ENCODE measurements at places on chromosomes 1 and 21.

DNA sequence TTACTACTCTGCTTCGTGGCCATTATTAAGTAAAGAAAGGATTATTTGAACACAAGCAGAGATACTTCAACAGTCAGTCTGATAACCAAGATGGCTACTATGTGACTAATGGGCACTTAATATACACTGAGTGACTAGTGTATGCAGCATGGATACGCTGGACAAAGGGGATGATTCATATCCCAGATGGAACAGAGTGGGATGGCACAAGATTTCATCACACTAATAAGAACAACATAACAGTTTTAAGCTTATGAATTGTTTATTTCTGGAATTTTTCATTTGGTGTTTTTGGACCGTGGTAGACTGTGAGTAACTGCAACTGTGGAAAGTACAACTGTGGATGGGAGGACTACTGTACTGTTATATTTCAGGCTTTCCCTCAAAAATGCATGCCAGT lies 9.4 kb downstream of the ZCCHC17 start:
- DNase-seq, result no peak

DNA sequence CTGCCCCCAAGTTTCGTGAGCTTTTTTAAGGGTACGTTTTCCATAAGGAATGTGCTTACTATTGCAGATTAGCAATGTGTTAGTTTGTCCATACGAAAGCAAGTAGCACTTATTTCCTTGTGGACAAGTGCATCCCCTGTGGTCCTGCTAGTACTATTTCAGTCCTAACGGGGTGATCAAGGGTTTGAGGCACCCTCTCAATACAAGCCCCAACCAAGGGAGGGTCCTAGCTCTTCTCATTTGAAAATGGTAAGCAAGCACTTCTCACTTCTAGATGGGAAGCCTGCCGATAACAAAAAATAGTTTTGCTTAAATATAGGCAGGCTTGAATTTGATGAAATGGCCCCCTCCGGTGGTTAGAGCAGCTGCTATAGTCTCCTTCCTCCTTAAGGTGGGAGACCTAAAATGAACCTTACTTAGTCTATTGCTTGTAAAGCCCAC lies 64.0 kb upstream of the HMCN1 start:
- DNase-seq, result peak; percentile 15

- DNase-seq, result no peak
Measured at GRCh38 chr1:230127105-230128054, 60.3 kb downstream of the GALNT2 start.

- DNase-seq, result no peak
Measured at GRCh38 chr21:20452935-20453334, 545.3 kb upstream of the NCAM2 start.

GRCh38 chr1:105137543-105138457 lies 1388.1 kb downstream of the AMY1C start:
- DNase-seq, result no peak

GRCh38 chr1:113217447-113218208 lies 144.6 kb downstream of the LRIG2 start:
- DNase-seq, result no peak

- no peak for DNase-seq
Measured at GRCh38 chr1:25477448-25478034, 46.8 kb downstream of the MACO1 start.

DNA sequence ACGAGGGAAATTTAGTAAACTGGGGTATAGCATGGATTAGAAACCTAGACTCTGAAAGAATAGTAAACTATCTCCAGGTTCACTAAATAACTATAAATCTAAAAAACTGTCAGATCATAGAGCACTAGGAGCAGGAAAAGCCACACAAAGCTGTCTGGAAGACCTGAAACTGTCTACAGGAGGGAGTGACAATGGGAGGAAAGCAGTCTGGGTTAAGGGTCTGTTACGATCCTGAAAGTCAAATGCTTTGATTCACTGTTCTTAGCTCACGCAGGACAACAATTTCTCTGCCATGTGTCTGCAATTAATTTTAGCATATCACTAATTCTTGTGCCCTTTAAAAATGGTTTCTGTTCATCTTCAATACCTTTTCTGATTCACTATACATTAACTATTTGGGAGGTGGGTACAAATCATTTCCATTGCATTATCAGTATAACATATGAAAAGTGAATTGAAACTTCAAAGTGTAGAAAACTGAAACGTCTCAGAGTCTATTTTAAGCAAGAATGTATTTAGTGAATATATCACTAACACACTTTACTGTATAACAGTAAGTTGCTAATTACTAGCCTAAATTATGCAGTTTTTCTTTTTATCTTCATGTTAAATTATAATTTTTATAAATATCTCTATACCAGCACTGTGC lies 18.4 kb downstream of the CEP170 start:
- no peak for DNase-seq

GRCh38 chr1:182602935-182603645 lies 1.1 kb downstream of the RGS16 start:
- DNase-seq, result no peak

DNA sequence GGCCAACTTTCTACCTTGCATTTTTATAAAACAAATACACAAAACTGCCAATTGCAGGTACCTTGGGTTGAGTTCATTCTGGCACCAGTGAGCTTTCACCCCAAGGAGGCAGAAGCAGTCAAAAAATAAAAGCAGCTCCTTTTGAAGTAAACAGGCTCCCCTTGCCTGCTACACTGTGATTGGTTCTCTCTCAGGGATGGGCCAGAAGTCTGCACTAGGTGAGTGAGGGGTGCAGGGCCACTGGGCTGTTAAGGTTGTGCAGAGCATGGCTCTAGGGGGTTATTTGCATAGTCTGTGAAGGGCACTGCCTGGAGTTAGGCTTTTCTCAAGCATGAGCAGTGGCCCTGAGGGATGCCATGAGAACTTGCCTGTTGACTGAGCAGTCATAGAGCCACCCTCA lies 39.1 kb downstream of the AKNAD1 start:
- no peak for DNase-seq

GRCh38 chr1:44628962-44629756 lies 45.1 kb downstream of the TMEM53 start:
- DNase-seq, result no peak

DNA sequence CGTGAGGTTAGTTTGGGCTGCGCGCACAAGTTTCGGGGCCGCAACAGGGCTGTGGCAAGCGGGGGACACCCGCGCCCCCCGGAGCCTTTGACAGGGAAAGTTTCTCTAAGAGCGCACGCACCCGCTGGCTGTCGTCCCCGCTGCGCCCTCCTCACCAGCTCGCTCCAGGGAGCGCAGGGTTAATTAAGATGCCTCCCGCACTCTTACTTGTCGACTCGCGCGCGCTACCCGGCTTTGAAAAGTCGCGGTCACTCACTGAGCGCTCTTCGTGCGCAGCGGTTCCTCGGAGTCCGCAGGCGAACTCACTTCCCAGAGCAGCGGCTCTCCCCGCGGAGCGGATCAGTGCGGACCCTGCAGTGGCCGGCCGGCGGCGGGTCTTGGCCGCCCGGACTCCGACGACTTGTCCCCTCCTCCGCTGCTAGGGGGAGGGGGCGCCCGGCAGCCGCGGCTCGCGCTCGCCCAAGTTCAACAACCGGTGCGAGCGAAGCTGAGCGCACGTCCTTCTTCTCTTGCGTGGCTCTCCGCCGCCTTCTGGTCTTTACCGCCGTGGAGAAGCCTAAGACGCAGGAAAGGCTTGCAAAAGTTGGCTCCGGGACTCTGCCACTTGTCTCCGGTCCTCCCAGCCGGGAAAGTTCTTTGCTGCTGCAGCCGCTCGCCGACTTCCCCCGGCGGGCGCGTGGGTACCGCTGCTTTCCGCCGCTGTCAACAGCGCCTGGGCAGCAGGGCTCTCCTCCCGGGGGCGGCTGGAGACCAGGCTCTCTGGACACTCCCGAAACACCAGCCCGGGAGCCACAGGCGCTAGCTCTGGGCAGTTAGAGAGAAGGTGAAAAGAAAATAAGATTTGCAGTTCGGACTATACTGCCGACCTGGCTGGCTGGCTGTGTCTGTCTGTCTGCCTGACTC lies 506 bp downstream of the JUN start:
- peak; percentile 8 for DNase-seq

DNA sequence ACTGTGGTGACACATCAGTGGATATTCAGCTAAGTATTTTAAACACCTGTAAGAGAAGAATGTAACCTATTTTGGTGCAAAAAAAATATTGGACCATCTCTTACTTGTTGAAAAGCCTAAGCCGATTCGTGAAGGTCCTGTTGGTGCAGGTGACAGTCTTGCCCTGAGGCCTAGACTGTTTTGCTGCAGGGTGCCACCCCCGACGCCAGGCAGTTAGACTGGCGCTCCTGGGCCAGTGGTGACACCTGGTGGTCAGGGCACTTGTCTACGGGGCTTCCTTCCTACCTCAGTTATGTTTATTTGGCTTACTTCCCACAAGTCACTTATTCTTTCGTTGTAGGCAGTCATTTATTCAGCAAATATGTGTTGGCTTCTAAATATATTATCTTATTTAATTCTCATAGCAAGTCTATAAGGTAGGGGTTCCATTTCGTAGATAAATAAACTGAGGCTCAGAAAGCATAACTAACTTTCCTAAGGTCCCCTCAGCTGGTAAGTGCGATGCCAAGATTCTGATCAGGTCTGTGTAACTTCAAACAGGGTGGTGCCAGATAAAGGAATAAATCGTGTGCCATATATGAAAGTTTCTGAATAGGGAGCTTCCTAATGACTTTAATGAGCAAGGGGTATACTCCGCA lies 1.9 kb downstream of the EEIG2 start:
- DNase-seq, result peak; percentile 52

DNA sequence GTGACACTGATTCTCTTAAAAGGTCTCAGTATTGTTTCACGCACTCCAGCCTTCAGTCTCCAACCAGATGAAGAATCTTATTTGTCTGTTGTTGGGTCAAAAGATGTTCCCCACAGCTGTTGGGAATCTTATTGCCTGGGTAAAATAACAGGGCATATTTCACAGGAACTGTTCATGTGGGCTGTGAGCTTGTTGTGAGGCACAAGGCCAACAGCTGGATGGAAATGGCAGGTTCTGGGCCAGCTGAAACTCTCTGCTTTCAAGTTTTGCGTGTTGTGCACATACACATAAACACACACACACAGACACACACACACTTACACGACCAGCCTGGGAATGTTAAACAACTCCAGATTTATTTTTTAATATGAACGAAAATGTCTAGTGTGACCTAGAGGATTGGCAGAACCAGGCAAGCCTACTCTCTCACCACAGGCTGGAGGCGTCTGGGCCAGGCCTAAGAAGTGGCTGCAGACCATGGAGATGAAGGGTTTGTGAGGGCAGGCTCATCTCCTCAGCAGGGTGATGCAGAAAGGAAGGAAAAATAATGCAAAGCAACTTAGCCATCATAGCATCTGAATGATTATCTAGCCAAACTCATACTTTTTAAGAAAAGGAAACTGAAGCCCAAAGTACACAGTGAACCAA lies 357.0 kb downstream of the TTLL7 start:
- DNase-seq, result no peak

GRCh38 chr1:14217384-14217783 lies 381.1 kb upstream of the KAZN start:
- no peak for DNase-seq

- no peak for DNase-seq
Measured at GRCh38 chr21:31752352-31752751, 20.4 kb upstream of the SCAF4 start.

GRCh38 chr1:236301080-236301957 lies 19.6 kb upstream of the ERO1B start:
- DNase-seq, result no peak

DNA sequence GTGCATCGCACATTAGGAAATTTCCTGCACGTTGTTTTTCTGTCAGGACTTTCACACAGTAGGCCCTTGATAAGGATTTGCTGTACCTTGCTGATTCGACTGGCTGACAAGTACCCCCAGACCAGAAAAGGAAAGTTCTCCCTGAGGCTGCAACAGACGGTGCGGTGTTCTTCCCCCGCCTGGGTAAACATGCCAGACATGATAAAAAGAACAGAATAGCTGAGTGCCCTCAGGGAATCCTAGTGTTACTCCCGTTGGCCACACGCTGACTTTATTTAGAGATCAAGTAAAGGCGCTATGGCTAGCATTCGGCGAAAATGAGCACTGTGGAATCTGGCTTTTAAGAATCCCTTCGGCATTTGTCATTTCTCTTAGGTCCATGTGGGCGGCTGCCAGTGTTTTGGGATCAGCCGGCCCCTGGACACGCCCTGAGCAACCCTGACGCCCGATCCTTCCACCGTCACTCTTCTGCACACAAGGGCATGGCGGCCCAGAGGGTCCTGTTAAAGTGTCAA lies 607.7 kb downstream of the KIF26B start:
- no peak for DNase-seq

DNA sequence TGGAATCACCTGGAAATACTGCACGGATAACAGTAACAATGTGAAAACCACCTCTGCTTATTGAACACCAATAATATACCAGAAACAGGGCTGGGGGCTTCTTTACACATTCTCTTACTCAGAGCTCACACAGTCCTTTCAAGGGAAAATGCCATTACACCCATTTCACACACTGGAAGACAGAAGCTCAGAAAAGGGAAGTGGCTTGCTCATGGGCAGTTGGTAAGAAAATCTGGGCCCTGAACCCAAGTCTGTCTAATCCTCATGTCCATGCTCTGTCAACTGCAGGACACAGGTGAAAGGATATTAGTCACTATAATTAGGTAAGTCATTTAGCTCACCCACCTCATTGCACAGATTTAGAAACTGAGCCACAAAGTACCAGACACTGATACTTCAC lies 18.6 kb downstream of the C8A start:
- no peak for DNase-seq

DNA sequence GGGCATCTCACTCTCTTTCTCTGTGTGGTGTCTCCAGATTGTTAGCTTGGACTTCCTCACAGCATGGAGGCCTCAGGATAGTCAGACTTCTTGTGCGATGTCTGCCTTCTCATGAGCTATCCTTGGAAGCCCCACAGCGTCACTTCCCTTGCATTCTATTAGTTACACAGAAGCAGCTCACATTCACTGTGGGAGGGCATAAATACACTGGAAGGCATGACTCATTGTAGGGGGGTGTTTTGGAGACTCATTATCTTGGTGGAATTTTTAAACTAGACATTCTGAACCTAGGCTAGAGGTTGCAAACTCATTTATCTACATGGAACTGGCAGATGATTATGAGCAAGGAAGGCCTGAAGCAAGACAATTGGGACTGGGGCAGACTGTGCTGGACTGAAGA lies 21.4 kb upstream of the FASLG start:
- DNase-seq, result no peak

DNA sequence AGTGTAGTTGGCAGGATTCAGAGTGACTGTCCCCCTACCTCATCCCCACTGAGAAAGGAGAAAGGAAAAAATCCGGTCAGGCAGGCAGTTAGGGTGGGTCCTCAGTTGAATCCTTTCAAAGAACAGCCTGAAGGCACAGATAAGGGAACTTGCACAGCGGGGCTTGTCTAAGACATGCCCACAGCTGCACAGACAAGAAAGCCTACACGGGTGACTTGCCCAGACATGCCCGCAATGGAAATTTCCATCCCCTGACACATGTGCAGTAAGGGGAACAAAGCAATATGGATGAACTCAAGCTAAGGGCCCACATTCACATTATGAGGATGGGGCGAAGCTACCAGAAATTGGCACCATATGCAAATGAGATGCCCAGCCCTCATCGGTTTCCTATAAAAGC lies 82.5 kb downstream of the DESI2 start:
- no peak for DNase-seq

All from stimulated activated CD4-positive, alpha-beta T cell treated with anti-CD3 and anti-CD28 coated beads, Interleukin-1b, Interleukin-23, amount 100 ng/mL, for 1 hour (primary cell).